ENCODE measurements at places on chromosomes 3 and 15.

- peak; percentile 90 for DNase-seq
Measured at GRCh38 chr3:128385080-128385832, 81.4 kb downstream of the DNAJB8 start.

GRCh38 chr3:196619223-196619622 is 20.3 kb upstream of the NRROS start:
- no peak for DNase-seq

DNA sequence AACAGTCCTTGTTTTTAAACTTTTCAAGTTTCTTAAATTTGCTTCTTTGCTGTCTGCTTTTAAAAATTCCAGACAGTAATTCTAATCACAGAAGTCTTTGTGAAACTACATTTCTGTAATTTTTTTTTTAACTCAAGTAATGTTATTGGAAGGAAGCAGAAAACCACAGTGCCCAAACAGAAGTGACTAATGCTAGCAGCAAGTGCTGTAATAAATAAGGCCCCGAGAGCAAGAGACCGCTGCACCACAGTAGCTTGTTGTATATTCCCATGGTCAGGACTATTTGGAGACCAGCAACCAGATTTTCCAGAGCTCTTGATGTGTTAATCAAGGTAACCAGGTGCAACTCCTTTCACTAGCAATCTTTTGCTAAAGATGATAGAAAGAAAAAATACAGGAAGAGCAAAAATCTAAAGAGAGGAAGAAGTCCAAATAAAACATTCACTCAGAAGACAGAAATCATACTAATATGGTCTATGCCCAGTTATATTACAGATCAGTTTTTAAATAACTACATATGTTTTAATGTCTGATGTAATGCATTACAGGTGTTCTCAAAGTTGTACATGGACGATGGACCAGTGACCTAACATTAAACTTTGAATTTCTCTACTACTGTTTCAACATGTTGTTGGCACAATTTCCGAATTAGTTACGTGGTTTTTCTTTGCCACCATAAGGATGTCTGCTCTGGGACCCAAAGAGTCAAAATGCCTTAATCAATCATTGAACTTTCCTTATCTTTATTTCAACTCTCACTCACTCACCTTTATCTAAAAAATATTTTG is 36.4 kb downstream of the WWTR1 start:
- DNase-seq, result peak; percentile 65

- peak; percentile 46 for DNase-seq
Measured at GRCh38 chr3:48739955-48740823, 23.2 kb upstream of the IP6K2 start.

GRCh38 chr15:39587731-39588530 is 7.1 kb downstream of the THBS1 start:
- no peak for DNase-seq

DNA sequence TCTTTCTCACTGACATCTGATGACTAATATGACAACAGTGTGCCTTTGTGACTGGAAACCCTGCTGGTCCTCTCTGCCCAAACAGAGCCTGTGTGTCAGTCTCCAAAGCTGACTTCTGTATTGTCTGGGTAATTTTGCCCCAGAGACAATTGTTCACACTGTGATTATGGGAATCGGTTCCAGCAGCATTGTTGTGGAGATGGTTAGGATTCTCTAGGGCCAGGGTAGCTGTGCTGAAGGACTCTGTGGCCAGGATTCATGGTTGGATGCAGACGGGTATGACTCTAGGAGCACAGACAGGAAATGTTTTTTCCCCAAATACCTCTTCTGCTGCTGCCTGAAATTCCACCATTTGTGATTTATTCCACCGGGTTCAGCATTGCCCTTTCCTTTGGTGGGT is 57.5 kb upstream of the ITGA11 start:
- DNase-seq, result no peak

DNA sequence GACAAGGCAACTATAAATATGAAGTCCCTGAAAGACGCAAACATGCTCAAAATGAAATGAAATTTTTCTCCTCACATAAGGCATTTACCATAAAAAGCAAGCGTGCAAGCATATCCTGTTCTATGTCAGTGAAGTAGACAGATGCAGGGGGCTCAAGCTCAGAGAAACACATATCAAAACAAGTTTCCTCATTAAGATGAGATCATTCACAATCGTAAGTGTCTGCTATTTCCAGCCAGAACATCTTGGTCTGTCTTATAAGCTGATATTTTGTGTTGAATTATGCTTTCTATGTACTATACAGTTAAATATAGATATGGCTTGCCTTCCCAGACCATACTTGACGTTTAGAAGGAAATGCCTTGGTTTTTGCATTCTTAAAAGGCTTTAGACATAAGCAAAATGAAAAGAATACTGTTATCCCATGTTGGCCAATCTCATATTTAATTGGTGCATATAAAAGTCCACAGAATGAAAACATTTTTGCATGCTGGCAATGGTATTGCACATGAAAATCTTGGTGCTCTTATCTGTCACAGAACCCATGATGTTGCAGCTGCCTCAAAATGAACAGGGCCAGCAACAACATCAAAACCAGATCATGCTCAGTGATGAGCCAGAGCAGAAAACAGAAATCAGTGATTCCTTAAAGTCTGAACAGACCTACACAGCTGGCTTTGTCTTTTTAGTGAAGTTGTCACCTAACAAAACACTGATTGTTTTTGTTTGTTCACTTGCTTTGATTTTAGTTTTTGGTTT is 65.4 kb downstream of the SIDT1 start:
- DNase-seq, result no peak

- no peak for DNase-seq
Measured at GRCh38 chr3:52237006-52237656, 1.8 kb downstream of the TWF2 start.

DNA sequence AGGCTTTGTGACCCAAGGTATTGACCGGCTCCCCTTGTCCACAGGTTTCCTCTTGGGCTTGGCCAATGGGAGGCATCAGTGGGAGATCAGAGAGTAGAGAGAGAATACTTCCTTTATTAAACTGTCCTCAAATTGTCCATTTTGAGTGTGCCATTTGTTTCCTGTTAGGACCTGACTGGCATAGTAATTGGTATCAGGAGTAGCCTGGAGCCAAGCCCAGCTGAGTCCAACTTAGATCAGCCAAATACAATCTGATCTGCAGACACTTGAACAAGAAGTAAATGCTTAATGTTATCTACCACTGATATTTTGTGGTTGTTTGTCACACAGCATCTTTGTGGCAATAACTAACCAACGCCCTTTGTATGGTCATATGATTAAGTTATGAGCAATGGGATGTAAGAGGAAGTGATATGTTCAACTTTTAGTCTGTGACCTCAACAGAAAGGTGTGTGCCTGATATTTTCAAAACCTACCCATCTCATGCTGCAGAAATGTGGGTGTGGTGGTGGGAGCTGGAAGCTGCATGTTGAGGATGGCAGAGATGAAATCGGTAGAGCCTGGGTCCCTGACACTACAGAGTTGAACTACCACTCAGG is 13.3 kb downstream of the MYD88 start:
- DNase-seq, result peak; percentile 87

DNA sequence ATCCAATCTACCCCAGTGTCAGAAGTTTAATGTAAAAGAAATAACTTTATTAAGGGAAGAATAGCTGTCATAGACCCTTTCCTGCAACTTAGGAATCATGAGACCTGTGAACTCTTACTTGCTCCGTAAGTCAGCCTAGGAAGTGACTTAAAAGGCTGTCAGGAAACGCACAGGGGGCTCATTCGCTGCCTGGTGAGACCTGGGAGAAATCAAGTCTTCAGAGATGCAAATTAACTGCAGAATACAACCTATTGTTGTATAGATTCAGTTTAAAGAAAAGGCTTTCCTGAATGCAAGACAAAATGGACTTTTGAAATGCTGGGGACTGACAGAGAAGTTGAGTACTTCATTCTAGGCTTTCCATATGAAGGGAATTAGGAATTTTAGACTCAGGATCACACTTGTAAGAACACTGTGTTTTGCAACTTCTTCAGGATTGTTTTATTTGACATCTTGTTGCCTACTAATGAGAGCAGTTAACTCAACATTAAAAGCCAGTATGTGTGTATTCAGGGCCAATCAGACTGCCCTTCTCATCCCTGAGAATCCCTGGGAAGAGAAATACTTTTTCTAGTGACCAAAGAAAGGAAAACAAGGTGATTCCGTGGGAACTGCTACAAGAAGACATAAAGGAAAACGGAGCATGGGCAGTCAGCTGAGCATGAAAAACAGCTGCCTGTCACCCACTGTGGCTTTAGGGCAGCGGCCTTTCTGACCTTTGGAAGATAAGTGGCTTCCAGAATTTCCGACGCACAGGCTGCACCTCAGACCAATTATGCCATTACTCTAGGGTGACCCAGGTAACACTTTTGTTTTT is 18.5 kb upstream of the DPPA4 start:
- DNase-seq, result no peak

- no peak for DNase-seq
Measured at GRCh38 chr3:115156046-115156654, 9.1 kb upstream of the ZBTB20 start.

DNA sequence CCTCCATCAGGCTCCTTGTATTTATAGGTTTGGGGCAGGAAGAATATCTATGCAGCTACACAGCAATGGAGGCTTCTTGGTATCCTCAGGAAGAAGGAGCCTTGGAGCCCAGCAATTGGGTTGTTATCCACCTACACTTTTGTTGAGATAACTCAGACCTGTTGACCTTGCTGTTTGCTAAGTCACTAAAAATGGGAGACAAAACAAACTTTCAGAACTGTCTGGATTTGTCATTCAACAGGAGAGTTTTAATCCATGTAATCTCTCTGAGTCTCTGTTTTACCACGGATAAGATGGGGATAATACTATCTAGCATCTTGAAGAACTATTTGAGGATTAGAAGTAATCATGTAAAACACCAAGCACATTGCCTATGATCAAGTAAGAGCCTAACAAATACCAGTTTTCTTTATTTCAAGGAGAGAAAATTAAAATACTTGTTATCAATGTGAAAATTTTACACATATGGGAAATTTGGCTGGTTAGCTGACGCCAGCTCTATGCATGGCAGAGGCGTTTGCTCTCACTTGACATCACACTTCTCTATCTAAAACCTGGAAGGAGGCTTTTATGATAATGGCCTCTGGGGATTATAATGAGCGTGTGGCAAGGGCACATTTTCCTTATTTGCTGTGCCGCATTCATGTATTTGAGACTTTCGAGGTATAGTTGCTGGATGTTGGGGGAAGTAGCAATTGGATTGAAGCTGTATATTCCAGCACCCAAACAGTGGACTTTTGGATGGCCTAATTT is 215.6 kb downstream of the PDCD6IP start:
- DNase-seq, result no peak

- DNase-seq, result no peak
Measured at GRCh38 chr3:71062952-71063772, 520.4 kb downstream of the FOXP1 start.

DNA sequence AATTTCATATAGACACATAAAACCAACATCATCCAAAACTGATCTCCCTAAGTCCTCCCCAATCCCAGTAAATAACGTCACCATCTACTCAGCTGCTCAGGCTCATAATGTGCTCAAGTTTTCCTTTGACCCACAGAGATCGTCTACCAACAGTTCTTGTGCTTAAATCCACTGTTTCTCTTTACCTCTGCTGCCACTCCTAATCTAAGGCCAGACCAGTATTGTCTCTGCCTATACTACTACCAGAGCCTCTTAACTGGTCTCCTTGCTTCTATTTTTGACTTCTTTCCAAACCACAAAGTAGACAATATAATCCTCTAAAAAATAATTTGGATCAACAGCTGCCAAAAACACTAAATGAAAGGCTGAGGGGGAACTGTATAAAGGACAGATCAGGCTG is 65.3 kb downstream of the CLASP2 start:
- DNase-seq, result no peak

- DNase-seq, result peak; percentile 69
Measured at GRCh38 chr3:71247221-71247957, 336.1 kb downstream of the FOXP1 start.

GRCh38 chr3:34319881-34320280 is 521.5 kb downstream of the PDCD6IP start:
- DNase-seq, result no peak

DNA sequence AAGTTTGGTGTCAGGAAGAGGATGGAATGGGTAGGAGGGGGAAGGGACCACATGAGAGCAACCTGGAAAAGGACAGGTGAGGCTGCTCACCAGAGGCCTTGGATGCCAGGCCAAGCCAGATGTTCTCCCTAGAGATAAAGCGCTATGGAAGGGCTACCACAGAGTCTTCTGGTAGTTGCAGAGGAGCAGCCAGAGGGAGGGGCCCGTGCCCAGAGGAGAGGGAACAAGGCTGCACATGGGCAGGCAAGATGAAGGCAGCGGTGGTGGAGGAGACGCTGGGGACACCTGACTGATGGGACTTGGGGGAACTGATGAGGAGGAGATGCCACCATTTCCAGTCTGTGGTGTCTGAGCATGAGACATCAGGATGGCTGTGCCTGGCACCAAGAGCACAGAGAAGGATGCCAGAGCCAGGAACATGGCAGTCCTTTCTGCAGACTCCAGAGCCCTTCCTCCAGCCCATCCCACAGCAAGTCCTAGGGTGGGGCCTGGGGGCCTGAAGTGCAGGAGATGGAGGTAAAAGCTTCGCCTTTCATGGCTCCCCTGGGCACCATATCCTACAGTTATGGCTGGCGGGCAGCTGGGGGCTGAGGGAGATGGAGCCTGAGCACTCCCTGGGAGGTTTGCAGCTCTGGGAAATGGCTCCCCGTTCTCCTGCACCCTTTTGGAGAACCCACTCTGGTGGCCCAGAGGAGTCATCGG is 103.0 kb downstream of the ETFA start:
- no peak for DNase-seq

DNA sequence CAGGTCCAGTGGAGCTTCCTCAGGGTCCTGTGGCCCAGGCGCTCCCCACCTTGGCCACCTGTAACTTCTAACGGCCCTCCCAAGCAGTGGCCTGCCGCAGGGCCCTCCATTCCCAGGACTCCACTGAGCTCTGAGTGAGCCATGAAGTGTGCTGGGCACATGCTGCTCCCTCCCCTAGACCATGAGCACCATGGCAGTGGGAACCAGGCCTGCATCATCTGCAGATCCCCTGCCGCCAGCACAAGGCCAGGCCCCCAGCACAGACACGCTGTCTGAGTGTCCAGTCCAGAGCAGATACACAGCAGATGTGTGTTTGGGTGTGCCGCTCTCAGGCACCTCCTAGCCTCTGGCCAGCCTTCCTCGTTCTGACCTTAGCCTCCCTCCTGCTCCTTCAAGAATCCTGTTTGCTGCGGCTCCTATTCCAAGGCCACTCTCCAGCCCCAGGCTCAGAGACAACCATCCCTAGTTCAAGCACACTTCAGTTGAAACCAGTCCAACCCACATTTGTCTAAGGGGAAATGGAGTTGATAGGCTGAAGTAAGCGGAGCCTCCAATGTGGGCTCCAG is 7.0 kb upstream of the KLF15 start:
- no peak for DNase-seq

DNA sequence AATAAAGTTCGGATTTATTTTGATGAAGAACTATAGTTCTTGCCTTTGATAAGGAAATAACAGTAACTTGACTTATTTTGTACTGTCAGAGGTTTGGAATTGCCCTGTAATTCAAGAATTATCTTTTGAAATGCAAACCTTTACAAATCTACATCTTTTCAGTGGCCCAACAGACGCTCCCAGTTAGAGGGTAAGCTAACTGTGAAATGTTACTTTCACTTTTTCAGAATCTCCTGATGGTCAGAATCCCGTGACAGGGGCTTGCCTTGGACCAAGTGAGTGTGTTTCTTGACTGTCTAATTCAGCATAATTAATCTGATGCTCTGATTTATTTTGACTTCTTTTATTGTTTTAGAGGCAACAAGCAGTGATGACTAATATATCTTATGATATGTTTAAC is 262.5 kb downstream of the PLOD2 start:
- no peak for DNase-seq
